ENCODE measurements at places on chromosomes 2 and 18.
A peak's percentile ranks its signal among the peaks of the same experiment; 100 is the strongest.

DNA sequence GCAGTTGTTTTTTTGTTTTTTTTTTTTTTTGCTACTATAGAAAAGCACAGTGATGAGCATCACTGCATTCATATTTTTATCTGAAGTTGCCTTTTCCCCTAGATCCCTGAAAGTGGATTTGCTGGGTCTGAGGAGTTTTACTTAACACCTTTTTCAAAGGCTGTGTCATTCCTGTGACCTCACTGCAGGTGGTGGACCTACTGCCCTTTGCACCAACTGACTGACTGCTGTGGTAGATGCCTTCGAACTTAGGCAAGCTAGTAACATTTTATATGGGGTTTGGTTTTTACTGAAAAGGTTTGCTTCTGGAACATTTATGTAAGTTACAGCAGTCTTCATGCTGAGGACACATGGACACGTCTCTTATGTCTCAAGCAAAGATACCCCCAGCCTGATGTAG is 36.2 kb downstream of the SPTBN1 start:
- DNase-seq: no peak

- no peak for DNase-seq
Measured at GRCh38 chr2:180158961-180159360, 151.9 kb upstream of the CWC22 start.

DNA sequence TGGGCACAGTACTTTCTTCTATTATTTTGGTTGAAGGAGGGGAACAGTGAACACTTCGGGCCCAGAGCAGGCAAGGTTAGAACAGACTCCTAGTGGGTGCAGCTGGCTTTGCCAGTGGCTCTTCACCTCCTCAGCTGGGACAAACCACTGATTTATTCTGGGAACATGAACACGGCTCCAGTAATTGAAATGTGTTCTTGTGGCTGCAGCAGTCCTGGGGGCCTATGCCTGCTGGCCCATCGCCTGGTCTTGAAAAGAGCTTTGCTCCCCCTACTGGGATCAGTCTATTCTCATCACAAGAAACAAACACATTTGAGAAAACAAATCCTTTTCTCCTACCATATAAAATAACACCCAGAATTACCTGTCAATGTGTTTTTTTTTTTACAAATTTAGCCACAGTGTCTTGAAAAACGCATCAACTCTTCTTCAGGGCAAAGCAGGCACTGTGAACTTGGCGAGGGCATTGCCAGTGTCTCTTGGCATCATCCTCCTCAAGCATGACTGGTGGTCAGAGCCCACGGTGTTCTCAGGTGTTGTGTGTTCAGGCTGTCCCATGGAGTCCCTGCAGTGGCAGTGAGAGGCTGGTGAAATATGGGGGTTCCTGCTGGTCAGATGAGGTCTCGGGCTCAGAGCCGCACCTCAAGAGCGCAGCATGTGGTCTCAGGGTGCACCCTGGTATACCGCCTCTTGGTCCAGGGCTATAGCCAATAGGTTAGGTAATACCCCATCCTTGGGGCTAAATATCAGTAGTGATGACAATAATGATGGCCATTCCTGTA is 51.3 kb downstream of the RNF144A start:
- no peak for DNase-seq

DNA sequence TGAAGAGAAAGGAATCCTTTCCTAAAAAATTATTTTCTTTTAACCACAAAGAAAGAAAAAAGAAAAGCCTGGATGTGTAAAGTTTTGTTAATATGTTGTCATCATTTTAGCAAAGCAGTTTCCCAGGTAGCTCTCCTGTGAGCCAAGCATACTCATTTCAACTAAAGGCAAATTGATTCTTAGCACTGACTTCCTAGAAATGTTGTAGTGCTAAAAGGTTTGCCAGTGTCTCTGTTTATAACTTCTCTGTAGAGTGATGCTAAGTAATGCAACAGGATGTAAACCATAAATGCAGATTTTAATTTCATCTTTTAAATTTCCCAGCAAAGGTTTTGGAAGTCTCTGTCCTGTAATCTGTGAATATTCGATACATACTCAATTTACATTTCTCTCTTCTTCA is 10.2 kb downstream of the GATA6 start:
- DNase-seq: no peak

GRCh38 chr2:234444893-234445292 is 52.0 kb downstream of the ARL4C start:
- peak; percentile 43 for DNase-seq

GRCh38 chr18:13530033-13530878 is 196.1 kb downstream of the FAM210A start:
- DNase-seq: no peak

DNA sequence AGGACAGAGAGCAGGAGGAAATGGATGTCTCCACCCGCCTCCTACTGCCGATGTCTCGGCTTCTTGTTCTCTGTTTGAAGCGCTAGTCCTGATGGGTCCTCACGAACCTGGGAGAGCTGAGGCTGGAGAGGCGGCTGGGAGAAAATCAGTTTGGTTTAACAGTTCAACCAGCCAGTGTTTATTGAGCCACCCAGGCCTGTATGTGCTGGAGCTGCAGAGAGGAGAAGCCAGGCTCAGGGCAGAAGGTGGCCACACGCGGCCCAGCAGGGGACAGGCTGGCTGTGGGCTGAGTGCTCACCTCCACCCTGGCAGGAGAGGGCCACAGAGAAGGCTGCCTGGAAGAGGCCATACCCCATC is 202.1 kb downstream of the CYP26B1 start:
- DNase-seq: no peak

Measured in GM13976 (cell line).